ENCODE measurements at places on chromosomes 4 and X.
A peak's percentile ranks its signal among the peaks of the same experiment; 100 is the strongest.

DNA sequence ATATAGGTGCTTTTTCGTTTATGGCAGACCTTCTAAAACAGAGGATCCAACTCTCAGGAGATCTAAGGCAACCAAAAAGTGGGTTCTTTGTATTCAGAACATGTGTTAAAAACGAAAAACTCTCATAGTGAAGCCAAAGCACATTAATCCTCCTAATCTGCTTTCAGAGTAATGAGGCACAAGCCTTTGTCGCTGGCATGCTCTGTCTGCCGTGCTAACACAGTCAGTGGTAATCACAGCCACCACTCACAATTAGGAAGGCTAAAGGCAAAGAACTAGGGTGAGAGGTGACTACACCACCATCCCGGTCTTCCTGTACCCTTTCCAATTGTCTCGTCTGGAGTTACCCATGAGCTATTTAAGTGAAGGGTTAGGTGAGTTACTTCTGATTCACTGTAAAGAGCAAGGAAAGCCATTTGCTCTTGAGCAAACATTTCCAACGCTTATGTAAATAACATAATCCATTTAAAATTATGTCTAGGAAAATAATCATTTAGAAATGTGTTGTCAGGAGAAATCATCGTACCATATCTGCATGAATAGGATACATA lies 40.7 kb downstream of the NPY2R start:
- DNase-seq: no peak

GRCh38 chrX:41468647-41469323 lies 21.6 kb downstream of the NYX start:
- peak; percentile 44 for DNase-seq

- DNase-seq: no peak
Measured at GRCh38 chr4:174494726-174495125, 27.6 kb downstream of the HPGD start.

- DNase-seq: no peak
Measured at GRCh38 chr4:118139241-118139640, 105.0 kb downstream of the NDST3 start.

DNA sequence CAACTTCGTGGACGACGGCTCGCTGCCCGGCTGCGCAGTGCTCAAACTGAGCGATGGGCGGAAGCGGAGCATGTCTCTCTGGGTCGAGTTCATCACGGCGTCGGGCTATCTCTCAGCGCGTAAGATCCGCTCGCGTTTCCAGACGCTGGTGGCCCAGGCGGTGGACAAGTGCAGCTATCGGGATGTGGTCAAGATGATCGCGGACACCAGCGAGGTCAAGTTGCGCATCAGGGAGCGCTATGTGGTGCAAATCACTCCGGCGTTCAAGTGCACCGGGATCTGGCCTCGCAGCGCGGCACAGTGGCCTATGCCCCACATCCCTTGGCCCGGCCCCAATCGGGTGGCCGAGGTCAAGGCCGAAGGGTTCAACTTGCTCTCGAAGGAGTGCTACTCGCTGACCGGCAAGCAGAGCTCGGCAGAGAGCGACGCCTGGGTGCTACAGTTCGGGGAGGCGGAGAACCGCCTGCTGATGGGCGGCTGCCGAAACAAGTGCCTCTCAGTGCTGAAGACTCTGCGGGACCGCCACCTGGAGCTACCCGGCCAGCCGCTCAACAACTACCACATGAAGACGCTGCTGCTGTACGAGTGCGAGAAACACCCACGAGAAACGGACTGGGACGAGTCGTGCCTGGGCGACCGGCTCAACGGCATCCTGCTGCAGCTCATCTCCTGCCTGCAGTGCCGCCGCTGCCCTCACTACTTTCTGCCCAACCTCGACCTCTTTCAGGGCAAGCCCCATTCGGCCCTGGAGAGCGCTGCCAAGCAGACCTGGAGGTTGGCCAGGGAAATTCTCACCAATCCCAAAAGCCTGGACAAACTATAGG lies 1.5 kb downstream of the MAB21L2 start:
- no peak for DNase-seq

DNA sequence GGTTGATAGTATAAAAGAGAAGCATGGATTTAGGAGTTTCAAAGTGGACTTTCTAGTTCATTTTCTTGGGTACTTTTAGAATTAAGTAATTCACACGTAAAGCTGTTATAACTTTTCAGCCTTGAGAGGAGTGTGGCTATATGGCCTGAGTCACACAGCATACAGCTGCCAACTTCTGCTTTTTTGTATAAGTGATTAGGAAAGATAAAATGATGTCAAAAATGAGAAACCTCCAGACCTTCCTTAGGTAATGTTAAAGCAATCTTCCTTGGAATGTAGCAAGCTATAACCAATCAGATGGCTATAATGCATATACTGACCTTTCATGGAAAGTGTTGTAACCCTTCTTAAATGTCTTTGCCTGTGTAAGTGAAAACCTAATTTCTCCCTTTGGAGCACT lies 39.2 kb downstream of the RAB40AL start:
- DNase-seq: peak; percentile 50

DNA sequence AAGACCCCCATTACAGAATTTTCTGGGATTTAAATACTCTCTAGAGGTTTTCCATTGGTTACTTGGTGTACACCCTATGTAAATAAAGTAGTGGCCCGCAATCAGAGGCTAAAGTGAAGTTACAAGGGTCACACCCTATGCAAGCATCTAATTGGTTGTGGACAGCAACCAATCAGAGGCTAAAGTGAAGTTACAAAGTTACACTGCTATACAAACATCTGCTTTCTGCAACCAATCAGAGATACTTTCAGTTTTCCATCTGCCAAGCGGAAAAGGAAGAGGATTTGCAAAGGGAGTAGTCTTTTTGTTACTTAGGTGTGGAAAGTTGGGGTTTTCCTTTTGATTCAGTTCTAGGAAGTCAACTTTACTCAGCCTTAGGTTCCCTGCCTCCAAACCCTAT lies 2.0 kb upstream of the ATRX start:
- DNase-seq: peak; percentile 45

DNA sequence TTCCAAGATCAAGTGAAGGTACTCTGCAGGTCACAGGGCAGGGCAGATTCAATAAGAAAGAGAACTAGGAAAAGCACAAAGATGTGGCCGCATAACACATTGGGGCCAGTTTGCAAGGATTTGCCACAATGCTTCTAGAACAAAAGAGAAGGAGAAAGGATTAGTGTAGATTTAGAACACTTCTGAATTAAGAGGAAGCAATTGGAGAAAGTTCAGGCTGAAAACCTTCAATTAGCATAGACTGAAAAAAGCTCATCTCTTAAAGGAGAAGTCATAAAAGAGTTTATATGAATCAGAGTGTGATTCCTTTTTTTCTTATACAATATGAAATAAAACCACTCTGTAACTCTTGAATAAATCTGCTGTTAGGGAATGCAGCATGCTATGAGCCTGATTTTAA lies 215.6 kb upstream of the FAT1 start:
- DNase-seq: no peak

- DNase-seq: no peak
Measured at GRCh38 chrX:53159184-53159583, 65.2 kb downstream of the KANTR start.

- peak; percentile 20 for DNase-seq
Measured at GRCh38 chr4:80619070-80619674, 283.6 kb downstream of the CFAP299 start.

GRCh38 chr4:151667048-151667447 lies 93.8 kb downstream of the GATB start:
- DNase-seq: no peak

- no peak for DNase-seq
Measured at GRCh38 chr4:52943677-52944076, 81.6 kb downstream of the RASL11B start.

- DNase-seq: no peak
Measured at GRCh38 chr4:76078033-76078613, 3.6 kb downstream of the ART3 start.

DNA sequence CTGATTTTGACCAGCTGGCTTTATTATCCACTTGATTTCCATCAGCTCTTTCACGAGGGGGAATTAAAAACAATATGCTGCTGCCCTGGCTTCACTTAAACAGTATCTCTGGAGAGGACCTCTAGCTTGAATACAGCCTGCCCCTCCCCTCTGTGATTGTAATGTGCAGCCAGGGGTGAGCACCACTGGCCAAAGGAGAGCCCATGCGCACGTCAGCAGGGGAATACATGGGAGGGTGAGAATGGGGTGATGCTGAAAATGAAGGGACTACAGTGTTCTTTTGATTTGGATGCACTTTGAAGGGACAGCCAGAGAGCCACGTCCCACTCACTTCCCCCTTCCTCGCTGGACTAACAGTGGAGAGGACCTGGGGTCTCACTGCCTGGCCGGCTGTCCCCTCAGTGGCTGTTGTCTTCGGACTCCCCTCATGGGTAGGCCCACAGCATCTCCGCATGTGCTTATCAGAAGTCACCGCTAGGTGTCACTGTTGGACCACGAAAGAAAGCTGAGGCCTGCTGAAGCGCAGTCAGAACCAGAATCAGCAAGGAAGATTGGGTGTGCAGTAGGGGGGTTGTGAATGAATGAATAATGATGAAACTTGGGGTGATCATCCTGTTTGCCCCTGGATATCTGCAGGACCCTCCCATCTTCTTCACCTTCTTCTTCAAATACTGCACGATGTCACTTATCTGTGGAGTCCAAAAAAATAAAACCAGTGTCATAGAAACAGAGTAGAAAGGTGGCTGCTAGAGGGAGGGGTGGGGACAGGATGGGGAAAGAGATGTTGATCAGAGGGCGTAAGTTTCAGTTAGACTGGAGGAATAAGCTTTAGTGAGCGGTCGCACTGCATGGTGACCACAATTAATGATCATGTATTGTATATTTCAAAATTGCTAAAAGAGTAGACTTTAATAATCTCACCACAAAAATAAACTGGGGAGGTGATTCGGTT lies 32.8 kb downstream of the CLCN4 start:
- DNase-seq: peak; percentile 76

DNA sequence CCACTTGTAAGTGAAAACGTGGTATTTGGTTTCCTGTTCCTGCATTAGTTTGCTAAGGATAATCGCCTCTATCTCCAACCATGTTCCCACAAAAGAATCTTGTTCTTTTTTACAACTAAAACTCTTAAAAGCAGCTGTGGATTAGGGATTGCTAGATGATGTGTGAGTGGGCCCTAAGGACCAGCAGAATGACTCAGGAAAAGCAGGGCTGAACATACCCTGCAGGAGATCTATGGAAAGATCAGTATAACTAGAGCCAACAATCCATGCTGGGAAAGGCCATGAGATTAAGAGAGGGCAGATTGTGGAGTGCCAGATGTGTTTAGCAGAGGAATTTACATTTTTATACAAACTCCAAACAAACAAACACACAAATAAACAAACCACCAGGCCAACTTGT lies 128.4 kb upstream of the TMEM164 start:
- DNase-seq: no peak

- DNase-seq: no peak
Measured at GRCh38 chr4:163748449-163748848, 254.0 kb downstream of the TMA16 start.

- DNase-seq: no peak
Measured at GRCh38 chr4:146059865-146060264, 115.7 kb upstream of the LSM6 start.

DNA sequence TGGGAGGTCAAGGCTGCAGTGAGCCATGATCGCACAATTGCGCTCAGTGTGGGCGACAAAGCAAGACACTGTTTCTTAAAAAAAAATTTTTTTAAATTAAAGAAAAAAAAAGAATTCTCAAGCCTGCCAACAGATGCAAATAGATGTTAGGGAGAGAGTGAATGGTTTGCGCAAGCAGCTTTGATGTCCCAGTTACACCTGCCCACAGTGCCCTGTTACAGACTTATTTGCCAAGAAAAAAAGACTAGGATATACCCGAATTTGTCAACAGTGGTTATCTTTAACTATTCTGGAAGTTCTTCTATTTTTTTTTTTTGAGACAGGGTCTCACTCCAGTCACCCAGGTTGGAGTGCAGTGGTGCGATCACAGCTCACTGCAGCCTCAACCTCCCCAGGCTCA lies 44.3 kb upstream of the UGDH start:
- no peak for DNase-seq

DNA sequence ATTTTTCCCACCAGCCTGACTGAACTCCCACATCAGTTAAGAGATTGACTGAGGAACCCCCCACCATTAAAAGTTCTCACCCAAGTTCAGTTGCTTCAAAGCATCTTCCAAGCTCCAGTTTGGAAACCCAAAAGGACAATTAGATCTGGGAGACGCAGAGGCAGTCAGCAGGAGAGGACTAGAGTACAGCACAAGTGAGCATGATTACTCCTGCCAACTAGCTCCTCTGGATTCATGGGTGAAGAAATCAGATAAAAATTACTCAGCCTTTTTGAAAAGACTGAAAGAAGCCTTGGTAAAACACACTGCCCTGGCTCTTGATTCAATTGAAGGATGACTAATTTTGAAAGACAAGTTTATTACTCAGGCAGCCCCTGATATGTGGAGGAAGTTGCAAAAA lies 297.5 kb downstream of the ADAM29 start:
- no peak for DNase-seq

DNA sequence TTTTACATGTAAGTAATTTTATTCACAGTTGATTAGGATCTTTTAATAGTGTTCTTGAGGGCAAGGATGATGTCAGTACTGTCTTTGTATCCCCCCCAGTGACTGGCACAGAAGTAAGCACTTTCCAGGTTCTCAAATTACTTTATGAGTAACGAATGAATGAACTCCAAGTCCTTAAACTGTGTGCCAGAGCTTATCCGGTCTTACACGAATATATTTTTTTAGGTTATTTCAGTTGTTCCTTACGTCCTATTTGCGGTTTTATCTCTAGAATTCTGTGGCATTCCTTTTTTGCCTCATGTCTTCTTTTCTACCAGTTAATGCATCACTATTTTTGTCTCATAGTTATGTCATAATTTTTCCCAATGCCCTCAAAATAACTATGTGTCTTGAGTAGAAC lies 106.9 kb upstream of the MID1IP1 start:
- no peak for DNase-seq

DNA sequence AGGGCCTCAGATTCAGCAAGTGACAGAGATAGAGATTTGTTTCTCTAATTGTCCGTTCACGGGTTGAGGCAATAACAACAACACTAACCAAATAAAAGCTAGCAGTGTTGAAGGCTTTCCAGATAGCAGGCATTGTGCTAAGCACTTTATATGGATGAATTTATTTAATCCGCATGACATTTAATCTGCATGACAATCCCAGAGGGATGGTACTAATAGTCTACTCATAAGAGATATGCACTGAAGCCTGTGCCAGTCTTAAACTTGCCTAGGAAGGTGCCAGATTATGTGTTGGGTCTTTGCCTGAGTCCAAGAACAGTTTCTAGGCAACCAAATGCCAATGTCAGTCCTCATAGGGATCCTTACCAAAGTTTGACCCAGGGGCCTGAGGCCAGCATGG lies 37.7 kb upstream of the FAT1 start:
- no peak for DNase-seq

- DNase-seq: no peak
Measured at GRCh38 chr4:18039113-18039512, 17.6 kb upstream of the LCORL start.

- DNase-seq: no peak
Measured at GRCh38 chr4:91114386-91114785, 987.2 kb downstream of the CCSER1 start.

GRCh38 chr4:78880874-78881492 lies 58.3 kb downstream of the PAQR3 start:
- no peak for DNase-seq

Data from fibroblast of the aortic adventitia (primary cell).